ENCODE measurements at places on chromosomes 2 and 18.

- no peak for DNase-seq
Observed at GRCh38 chr2:83081826-83082690, 1377.0 kb downstream of the SUCLG1 start.

DNA sequence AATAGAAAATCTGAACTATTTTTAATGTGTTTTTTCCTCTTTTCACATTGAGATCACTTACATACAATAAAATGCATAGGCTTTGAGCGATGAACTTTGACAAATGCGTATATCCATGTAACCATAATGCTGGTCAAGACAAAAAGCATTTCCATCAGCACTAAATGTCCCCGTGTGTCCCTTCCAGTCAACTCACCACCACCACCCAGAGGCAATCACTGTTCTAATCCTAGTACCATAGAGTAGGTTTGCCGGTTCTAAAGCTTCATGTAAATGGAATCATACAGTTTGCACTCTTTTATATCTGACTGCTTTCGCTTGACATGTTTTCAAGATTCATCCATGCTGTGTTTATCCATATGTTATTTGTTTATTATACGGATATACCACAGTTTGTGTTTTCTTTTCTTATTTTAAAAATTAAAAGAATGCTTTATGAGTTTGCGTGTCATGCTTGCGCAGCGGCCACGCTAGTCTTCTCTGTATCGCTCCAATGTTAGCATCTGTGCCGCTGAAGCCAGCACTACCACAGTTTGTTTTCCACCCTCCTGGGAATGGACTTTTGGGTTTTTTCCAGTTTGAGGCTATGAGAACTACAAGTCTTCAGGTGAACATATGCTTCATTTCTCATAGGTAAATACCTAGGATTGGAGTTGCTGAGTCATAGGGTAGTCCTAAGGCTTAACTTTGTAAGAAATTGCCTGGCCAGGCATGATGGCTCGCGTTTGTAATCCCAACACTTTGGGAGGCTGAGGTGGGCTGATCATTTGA lies 197.5 kb upstream of the CHAC2 start:
- DNase-seq: no peak

- no peak for DNase-seq
Observed at GRCh38 chr2:113707106-113707505, 49.3 kb downstream of the SLC35F5 start.

GRCh38 chr2:70664525-70664924 lies 103.5 kb downstream of the ADD2 start:
- DNase-seq: no peak

GRCh38 chr2:102015399-102015798 lies 23.6 kb downstream of the IL1R2 start:
- DNase-seq: no peak

GRCh38 chr2:102915128-102915527 lies 153.3 kb downstream of the TMEM182 start:
- no peak for DNase-seq

- no peak for DNase-seq
Observed at GRCh38 chr2:217954051-217954450, 48.7 kb downstream of the TNS1 start.

DNA sequence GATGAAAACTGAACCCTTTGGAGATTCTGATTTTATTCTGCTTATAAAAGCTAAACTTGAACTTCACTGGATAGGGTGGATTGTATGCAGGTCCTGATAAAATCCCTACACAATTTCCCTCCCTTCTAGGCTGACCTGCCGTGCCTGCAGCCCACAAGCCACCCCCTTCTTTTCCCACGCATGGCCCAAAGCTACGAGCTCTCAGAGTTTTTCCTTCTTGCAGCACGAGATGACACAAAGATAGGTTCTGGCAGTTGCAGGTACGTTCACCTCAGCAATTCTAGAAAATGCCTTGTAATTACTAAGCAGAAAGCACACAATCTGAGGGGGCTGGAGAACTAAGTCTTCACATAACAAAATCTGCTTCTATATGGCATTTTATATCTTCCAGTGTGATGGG lies 110.6 kb upstream of the ATP8B1 start:
- no peak for DNase-seq

DNA sequence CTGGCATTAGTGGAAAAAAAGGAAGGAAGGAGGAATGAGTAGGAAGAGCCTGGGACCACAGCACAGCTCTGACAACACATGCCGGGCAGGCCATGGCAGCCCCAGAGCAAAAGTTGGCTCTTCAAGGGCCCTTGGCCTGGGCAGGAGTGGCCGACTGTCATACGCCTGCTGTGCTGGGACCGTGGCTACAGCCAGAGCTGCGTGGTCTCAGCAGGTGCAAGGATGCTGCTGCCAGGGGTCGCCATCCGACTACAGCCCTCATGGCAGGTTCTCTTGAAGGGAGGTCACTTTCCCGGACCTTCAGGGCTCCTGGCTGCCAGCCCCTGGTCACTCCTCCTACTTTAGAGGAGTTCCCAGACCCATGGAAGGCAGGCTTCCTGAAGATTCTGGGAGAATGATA lies 109.9 kb downstream of the ARL4C start:
- DNase-seq: no peak

GRCh38 chr2:132646540-132647108 lies 23.4 kb downstream of the LYPD1 start:
- no peak for DNase-seq

GRCh38 chr2:226329180-226329579 lies 470.4 kb downstream of the IRS1 start:
- no peak for DNase-seq

DNA sequence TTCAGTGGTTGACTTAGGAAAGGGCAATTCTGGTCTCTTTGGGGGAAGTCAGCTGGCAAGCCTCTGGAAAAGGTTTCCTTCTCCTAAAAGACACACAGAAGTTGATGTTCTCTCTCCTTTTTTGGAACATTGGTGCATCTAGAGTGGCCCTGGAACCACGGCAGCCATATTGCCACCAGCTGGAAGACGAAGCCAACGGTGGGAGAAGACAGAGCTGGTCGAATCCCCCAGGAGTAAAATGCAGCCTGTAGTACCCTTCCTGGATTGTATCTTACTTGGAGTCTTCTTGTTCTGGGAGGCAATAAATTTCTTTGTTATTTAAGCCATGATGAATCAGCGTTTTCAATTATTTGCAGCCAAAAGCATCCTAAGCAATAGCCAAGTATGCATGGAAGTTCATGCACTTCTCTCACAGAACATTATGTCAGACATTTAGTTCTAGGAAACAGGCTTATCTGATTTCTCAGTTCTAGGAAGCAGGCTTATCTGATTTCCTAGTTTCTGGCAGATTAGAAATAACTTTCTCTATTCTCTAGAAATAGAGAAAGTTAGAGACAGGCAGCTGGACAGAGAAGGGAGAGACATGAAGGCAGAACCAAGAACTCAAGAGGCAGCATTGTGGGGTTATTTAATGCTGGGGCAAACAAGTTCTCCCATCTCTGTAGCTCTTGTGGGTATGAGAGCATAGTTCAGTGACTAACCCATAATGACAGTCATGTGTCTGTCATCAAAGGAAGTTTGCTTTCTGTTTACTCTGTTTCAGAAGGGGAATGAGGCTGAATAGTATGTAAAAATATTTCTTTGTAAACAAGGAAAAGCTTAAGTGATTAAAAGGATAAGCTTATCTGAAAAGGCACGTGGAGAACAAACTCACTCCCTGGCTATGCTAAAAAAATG lies 40.5 kb upstream of the NABP1 start:
- no peak for DNase-seq

DNA sequence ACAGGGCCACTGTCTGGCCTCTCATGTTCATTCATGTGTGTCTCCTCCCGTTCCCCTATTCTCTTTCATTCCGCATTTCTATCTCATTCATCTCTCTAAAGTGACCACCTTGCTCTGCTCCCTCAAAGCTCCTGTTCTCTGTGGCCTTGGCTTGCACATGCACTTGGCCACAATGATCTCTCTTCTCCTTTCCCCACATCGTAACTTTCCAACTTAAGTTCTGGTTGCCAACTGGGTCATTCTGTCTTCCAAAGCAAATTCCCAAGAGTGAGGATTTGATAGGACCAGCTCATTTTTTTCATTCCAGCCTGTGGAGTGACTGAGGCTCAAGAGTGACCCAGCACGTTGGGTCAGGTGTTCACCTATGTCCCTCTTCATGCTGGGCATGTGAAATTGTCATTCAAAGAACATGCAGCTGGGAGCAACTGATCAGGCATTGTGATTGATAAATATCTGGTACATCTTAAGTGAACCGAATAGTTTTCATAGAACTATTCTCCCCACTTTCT lies 14.3 kb upstream of the ITGA6 start:
- DNase-seq: no peak

DNA sequence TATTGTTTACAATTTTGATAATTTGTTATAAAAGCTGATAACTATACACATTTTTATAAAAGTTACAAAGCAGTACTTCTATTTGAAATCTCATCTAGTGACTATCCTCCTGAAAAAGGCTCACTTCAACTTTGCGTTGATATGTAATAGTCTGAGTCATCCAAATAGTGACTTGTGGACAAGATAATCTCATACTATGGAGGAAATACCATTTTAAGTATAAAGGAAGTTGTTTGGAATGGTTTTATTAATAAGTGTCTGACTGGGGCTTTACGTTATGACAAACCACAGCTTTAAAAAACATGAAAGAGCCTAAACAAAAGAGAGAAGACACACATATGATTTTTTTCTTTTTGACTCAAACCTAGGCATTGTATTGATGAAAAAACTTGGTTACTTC lies 272.3 kb upstream of the COL3A1 start:
- no peak for DNase-seq

GRCh38 chr2:20588918-20589871 lies 61.7 kb downstream of the HS1BP3 start:
- no peak for DNase-seq

DNA sequence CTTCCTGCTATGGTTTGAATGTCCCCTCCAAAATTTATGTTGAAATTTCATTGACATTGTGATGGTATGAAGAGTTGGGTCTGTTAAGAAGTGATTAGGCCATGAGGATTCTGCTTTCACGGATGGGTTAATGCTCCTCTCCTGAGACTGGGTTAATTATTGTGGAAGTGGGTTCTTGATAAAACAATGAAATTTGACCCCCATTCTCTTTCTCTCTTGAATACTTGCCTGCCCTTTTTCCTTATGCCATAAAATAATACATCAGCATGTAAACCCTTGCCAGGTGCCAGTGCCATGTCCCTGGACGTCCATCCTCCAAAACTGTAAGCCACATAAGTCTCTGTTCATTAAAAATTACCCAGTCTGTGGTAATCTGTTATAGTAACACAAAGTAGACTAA lies 352.8 kb downstream of the LRRTM4 start:
- DNase-seq: no peak

DNA sequence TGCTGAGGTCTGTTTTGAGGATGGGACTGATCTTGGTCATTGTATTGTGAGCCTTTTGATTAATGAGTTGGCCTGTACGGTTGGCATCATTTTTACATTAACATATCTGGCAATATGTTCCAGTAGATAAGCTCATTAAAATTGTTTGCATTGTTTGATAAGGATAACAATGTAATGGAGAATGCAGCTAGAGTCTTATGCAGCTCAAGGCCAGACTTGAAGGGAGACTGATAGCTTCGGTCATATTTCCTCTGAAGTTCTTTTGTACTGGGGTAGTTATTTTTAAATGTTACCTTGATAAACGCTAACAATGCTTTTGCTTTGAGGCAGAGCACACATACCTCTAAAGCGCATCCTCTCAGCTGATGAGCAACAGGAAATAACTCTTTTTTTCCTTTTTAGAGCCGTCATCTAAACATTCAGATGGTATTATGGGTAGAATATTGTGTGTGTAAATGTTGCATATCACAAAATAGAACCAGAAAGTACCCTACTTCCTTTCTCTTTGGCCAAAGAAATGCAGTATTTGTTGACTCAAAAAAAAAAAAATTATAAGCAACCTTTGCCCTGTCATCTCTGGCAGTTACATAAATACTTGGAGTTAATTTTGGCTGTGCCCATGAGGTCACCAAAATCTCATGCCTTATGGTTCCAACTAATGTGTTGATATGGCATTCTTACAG lies 1.3 kb downstream of the MAPRE2 start:
- DNase-seq: no peak

DNA sequence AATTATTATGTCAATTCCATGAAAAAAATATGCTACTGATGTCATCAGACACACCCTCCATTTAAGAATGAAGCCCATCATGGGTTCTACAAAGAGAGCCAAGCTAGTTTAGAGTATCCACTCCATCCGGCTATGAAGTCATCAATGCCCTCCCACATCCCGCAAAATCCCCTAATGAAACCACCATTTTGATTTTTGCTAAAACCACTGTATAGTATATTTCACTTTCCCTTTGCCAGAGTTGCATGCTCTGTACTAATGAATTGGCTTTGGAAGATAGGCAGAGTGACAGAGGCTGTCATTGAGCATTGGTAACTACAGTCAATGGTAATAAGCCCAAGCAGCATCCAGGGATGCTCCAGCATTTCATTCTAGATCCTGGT lies 118.6 kb downstream of the ANKRD44 start:
- no peak for DNase-seq

- DNase-seq: peak; percentile 84
Observed at GRCh38 chr18:47175898-47176575, at the start of gene IER3IP1. Gene IER3IP1 (minus strand): TSS chr18:47176364. CDS start chr18:47176277, 87 bp downstream.

DNA sequence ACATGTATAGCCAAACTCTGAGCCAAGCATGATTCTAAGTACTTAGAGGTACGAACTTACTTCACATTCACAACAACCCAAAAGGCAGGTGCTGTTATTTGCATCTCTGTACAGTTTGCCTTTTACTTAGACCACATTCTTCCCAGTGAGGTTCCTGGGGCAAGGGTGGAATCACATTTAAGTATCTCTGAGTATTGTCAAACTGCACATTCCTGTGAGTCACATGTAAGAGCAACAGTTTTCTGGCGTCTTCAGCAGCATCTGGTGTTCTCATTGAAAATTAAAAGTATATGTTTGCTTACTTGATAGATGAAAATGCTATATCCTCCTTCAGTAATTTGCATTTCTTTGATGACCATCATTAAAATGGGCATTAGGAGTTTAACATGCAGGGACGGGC lies 119.1 kb downstream of the UXS1 start:
- DNase-seq: no peak

- peak; percentile 63 for DNase-seq
Observed at GRCh38 chr18:51151568-51152511, 45.6 kb downstream of the MEX3C start.

- DNase-seq: no peak
Observed at GRCh38 chr18:35107216-35107615, 66.0 kb downstream of the MAPRE2 start.

DNA sequence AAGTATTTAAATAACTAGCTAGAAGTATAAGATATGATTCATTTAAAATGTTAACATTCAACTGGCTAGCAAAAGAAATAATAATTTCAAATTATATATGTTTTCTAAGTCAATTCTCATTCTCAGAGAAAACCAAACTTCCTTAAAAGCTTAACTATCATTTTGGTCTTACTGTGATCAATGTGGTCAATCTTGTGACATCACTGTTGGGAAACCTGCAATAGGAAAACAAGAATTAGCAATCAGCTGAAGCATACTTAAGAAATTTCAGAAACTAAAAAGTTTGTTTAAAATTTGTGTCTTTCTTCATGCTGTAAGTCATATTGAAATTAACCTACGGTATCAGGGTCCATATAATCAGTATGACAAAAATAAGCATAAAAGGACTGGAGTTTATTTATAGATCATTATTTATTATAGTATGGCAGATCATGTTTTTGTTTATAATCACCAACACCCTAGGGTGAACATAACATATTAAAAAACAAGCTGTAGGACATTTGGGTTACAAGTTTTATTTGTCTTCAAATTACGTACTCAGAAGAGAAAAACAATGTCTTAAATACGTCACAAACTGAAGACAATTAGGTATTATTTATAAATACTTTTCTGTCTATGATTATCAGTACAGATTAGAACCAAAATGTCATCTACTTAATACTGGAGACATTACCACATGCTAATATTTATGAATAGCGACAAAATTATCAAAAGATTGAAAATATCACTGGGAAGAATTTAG lies 60.5 kb downstream of the BAZ2B start:
- no peak for DNase-seq

Data from stimulated activated CD4-positive, alpha-beta T cell treated with anti-CD3 and anti-CD28 coated beads, Interleukin-15, amount 100 ng/mL, for 1 hour (primary cell).